Stimulated activated CD4-positive, alpha-beta T cell treated with anti-CD3 and anti-CD28 coated beads, Interleukin-1b, Interleukin-23, amount 100 ng/mL, for 24 hours (primary cell): ENCODE measurements at places on chromosomes 5 and 9.

- no peak for DNase-seq
These were observed 210.8 kb downstream of the FGF10 start for GRCh38 chr5:44178414-44178813.

GRCh38 chr5:139668924-139669661 lies 20.9 kb downstream of the CXXC5 start:
- DNase-seq: no peak

GRCh38 chr5:80884086-80884813 lies 75.9 kb upstream of the RASGRF2 start:
- no peak for DNase-seq

DNA sequence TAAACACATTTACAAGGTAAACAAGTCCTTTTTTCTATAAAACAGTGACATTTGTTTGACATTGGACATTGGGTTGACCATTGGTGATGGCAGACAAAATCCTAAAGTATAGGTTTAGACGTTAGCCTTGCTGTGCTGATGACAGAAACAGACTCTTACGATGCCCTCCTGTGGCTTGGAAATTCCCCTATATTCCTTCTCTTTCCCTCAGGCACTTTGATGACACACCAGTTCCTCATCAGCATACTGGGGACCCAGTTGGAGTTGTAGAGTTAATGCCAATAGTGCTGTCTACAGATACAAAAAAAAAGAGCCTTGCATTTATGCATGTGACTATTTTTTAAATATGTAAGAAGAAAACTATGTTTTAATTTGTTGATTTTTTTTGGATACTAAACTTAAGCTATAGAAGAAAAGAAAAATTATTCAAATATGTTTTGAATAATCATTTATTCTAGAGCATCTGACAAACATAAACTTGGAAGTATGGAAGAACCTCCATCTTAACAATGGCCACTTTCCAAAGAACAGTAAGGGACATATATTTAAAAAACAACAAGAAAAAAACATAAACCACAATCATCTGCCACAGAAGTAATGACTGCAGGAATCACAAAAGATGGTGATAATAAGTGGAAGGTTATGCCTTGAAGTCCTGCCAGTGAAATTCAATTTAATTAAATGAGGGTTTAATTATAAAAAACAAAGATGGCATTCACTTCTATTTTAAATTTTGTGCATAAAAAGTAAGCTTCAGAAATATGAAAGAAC lies 75.6 kb upstream of the SNCAIP start:
- no peak for DNase-seq

DNA sequence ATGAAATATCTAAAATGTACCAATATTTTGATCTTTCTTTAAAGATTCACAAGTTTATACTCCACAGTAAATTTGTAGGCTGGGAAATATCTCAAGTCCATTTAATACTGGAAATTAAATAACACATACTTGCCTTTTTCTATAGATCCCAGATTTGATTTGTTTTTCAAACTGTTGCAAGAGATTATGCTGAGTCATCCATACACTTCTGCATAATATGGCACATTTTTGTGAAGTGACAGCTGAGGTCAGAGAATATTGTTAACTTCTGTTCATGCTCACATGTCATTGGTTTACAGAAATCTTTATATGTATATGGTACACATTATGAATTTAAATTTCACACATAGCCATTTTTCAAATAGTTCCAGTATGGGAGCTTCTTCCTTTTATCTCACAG lies 1066.3 kb upstream of the NUDT12 start:
- no peak for DNase-seq

- no peak for DNase-seq
These were observed 681 bp downstream of the PPWD1 start for GRCh38 chr5:65563777-65564176.

DNA sequence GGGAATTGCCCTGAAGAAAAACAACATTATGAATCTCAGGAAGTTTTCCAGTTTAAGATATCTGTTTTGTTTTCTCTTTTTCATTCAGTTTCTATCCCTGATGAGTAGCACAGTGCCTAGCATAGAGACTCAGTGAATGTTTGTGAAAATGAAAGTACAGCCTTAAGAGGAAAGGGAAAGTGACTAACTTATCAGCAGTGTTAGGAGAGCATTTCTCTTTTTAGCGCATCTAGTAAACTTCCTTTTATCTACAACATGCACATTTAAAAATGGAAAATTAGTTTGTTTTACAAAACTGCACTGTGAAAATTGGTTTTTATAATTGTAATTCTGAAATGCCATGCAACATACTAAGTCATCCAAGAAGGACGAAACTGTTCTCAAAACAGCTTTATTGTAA lies 110.8 kb downstream of the SMARCA2 start:
- no peak for DNase-seq

DNA sequence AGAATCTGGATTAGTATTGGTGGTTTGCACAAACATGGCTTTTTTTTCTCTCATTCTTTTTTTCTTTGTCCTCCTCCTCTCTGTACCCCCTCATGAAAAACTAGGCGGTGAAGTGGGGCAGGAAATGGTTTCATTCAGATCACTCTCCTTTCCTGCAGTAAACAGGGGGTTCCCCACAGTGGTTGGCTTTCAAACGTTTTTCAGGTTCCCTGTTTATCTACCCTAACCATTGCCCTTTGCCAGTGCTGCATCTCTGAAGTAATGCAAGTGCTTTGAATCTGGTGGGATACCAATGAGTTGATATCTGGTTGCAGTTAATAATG lies 29.8 kb downstream of the NR4A3 start:
- no peak for DNase-seq

- DNase-seq: no peak
These were observed 68.7 kb downstream of the CRB2 start for GRCh38 chr9:123424552-123425225.

DNA sequence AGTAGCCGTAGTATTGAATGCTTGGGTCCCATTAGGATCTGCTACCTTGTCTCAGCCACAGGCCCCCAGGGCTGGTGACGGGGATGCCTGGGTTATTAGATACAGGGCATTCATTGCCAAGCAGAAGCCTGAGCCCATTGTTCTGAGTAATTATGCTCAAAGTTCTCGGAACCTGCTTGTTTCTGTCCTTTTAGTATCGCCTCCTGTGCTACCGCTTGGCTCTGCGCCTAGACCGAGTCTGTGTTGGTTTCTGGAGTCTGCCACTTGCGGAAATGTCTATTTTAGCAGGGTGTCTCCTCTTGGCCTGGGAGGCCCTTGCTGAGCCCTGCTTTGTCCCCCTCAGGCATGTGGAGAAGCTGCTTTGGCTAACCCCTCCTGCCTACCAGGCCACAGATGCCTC lies 506.1 kb downstream of the BNC2 start:
- DNase-seq: no peak

- DNase-seq: no peak
These were observed 119.8 kb downstream of the TENT4A start for GRCh38 chr5:6832994-6833393.

GRCh38 chr5:9398227-9398626 lies 147.6 kb downstream of the SEMA5A start:
- DNase-seq: no peak

DNA sequence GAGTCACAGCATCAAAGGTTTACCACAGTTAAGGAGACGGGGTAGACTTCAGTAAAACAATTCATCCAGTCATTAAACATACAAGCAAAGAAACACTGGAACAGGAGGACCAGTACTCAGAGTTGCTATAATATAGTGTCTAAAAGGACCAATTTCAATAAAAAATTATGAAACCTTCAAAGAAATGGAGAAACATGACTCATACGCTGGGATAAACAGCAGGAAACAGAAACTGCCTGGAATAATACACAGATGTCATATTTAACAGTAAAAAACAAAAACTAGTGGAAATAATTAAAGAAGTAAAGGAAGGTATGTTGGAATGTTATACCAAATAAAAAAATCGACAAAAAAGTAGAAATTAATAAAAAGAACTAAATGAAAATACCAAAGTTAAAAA lies 1075.9 kb downstream of the NR2F1-AS1 start:
- DNase-seq: no peak

- DNase-seq: no peak
These were observed 40.3 kb downstream of the SNCAIP start for GRCh38 chr5:122352331-122352730.

DNA sequence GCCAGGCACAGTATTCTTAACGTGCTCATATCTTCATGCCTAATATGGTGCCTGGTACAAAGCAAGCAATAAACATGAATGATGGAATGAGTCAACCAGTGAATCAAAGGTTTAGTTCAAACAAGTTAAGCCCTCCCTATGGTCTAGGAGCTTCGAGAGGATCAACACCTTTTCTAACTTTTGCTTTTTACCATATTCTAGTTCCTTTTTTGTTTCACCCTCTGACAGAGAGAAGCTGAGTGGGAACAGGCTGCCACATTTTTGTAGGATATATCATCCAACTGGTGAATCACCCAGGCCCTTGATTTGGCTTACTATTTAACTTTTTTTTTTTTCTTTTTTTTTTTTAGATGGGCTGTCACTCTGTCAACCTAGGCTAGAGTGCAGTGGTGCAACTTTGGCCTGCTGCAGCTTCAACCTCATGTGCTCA lies 39.3 kb upstream of the TNC start:
- DNase-seq: no peak

GRCh38 chr5:168285696-168286095 lies 5.7 kb upstream of the WWC1 start:
- DNase-seq: no peak

- DNase-seq: no peak
These were observed 26.4 kb downstream of the TENT4A start for GRCh38 chr5:6739603-6740002.

GRCh38 chr9:78470216-78470615 lies 173.3 kb downstream of the PSAT1 start:
- DNase-seq: no peak

DNA sequence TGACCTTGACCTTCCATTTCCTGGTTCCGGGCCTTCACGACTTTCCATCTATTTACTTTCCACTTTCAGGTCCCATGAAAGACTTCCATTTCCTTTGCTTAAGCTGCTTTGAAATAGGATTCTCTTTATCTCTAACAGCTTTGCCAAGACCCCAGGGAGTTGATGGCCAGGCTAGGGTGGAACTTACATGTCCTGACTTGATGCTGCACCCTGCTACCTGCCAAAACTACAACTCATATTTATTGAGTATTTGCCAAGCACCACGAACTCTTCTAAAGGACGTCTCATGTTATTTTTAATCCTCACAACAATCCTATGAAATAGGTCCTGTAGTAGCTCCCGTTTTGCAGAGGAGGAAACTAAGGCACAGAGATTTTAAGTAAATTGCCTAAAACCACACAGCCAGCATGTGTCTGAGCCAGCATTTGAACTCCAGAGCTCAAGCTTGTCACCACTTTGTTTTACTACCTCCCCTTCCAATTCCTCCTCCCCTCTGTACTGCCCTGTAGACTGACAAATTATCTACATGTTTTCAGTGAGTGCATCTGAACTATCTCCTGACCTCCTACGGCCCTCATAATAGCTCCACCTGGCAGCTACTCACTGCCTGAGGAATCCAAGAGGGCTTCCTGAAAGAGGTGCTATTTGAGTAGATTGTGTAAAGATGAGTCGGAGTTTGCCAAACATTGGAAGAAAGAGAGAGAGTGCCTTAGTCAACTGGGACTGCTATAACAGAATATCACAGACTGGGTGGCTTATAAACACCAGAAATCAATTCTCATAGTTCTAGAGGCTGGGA lies 38.4 kb upstream of the SMIM23 start:
- no peak for DNase-seq

- no peak for DNase-seq
These were observed 55.3 kb downstream of the LIX1 start for GRCh38 chr5:97087138-97087537.

GRCh38 chr9:96219026-96219899 lies 82.7 kb downstream of the HSD17B3 start:
- no peak for DNase-seq

DNA sequence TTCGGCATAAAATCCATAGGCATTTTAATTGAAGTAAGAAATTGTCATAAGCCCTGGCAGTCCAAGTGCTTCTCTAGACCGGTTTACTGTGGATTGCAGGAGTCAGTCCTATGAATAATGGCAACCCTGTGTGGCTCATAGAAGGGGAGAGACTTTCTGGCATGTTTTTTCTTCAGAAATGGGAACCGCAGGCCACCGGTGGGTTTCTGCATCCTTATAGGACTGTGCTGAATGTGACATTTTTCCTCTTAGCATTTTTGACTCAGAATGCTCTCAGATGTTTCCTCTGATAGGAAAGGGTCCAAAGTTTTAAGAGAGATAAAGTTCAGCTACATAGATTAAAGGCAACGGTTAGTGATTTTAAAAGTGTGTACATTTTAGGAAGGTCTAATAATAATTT lies 6.3 kb downstream of the DAPK1 start:
- DNase-seq: no peak

DNA sequence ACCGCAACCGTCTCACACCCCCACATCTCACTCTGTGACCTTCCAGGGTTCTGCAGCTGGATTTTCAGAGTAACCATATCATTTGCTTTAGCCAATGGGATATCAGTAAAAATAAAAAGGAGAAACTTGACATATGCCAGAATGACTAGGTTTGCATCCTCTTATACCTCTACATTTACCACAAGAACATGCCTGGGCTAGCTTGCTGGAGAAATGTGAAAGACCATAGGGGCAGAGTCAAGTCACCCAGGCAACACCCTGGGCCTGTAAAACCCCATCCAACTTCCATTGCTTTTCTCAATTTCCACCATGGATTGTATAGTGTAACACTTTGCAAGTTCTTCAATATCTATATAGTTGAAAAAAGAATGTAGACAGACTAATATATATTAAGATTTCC lies 731.1 kb downstream of the PTPRD start:
- no peak for DNase-seq

DNA sequence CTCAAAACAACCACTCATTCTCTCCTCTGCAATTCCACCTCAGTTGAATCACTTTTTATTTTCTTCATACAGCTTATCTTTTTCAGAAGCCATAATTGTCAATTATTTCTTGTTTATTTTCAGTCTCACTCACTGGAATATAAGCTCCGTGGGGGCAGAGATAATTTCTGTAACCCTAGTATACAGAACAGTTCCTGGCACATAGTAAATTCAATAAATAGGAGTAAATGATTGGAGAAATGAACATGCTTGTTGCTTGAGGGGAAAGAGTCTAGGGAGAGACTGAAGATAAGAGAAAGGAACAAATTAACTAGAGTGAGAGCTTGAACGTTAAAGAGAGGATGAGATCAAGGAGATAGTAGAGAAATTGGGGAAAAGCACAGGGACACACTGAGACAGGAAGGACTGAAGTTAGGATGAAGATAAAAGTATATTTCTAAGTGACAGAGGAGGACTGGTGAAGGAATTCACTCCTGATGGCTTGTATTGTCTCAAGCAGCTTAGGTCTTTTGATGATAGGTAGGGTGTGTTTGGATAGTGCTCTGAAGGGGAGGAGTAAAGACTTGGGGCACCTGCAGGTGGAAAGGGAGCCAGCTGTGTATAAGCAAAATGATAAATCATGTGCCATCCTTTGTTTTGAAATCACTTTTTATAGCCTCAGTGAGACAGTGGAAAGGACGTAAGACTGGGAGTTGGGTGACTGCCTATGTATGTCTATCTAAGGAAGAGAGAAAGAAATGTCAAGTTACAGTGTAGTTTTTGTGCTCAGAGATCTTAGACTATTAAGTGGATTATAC lies 2.2 kb downstream of the NAA35 start:
- no peak for DNase-seq

- DNase-seq: no peak
These were observed 29.4 kb downstream of the ABITRAM start for GRCh38 chr9:108963459-108964143.

- no peak for DNase-seq
These were observed 7.1 kb upstream of the IFNA2 start for GRCh38 chr9:21392270-21392669.
